Naive thymus-derived CD8-positive, alpha-beta T cell (primary cell): ENCODE measurements at places on chromosomes 1 and 21. TPM values are rescaled to one million over a fixed set of nuclear protein-coding genes. Genes with fewer than 3 reads are reported as not detected.

- DNase-seq, result no peak
- H3K4me3 ChIP-seq, result no peak overlapping the region
- no peak overlapping the region for H3K27ac ChIP-seq
- H3K27me3 ChIP-seq, result no peaks in the 10 kb centered on the region
- H3K4me1 ChIP-seq, result peaks cover 47% of the 10 kb centered on the region
Observed at GRCh38 chr1:222817529-222817928, 2.7 kb downstream of the DISP1 start.

The SEMA4A gene
- total RNA-seq, result 1.2 TPM

GRCh38 chr1:182164273-182164672 lies 102.8 kb upstream of the ZNF648 start:
- peaks cover 9% of the 10 kb centered on the region for H3K36me3 ChIP-seq
- no peak for DNase-seq
- no peak overlapping the region for H3K4me3 ChIP-seq
- H3K4me1 ChIP-seq, result no peaks in the 10 kb centered on the region
- H3K27ac ChIP-seq, result no peak overlapping the region

DNA sequence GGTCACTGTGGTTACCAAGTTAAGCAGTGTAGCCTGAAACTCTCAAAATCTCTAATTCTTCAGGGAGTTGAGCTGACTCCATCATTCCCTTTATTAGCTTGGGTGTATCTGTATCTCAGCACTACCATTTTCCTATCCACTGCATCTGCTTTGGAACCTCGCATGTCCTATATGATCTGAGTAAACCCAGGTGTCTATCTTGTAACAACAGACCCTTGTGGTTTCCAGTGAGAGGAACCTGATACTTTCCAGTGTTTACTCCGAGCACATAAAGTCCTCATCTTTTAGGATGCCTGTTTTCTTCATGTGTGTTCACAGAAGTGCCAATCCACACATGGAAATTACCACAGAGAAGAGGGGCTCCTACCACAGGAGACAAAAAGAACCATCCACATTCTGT lies 650.4 kb downstream of the LMO4 start:
- H3K4me1 ChIP-seq, result no peaks in the 10 kb centered on the region
- peaks cover 16% of the 10 kb centered on the region for H3K27me3 ChIP-seq
- H3K36me3 ChIP-seq, result no peaks in the 10 kb centered on the region
- H3K4me3 ChIP-seq, result no peak overlapping the region

GRCh38 chr1:87638636-87639035 lies 310.0 kb downstream of the LMO4 start:
- no peaks in the 10 kb centered on the region for H3K27me3 ChIP-seq
- no peak overlapping the region for H3K4me3 ChIP-seq
- no peak overlapping the region for H3K27ac ChIP-seq
- DNase-seq, result no peak
- no peaks in the 10 kb centered on the region for H3K36me3 ChIP-seq

GRCh38 chr1:14421977-14422609 lies 176.4 kb upstream of the KAZN start:
- H3K4me1 ChIP-seq, result no peaks in the 10 kb centered on the region
- no peak overlapping the region for H3K27ac ChIP-seq
- no peak for DNase-seq
- peaks cover 4% of the 10 kb centered on the region for H3K27me3 ChIP-seq

GRCh38 chr21:32022146-32022545 lies 149.3 kb downstream of the HUNK start:
- H3K4me1 ChIP-seq, result no peaks in the 10 kb centered on the region
- no peak for DNase-seq
- H3K27me3 ChIP-seq, result no peaks in the 10 kb centered on the region
- H3K27ac ChIP-seq, result no peak overlapping the region
- H3K36me3 ChIP-seq, result no peaks in the 10 kb centered on the region
- H3K4me3 ChIP-seq, result no peak overlapping the region

- DNase-seq, result no peak
- H3K27ac ChIP-seq, result no peak overlapping the region
- no peaks in the 10 kb centered on the region for H3K27me3 ChIP-seq
- H3K4me3 ChIP-seq, result no peak overlapping the region
- peaks cover 10% of the 10 kb centered on the region for H3K4me1 ChIP-seq
- H3K36me3 ChIP-seq, result no peaks in the 10 kb centered on the region
Observed at GRCh38 chr21:31370893-31371544, 27.0 kb upstream of the TIAM1 start.

DNA sequence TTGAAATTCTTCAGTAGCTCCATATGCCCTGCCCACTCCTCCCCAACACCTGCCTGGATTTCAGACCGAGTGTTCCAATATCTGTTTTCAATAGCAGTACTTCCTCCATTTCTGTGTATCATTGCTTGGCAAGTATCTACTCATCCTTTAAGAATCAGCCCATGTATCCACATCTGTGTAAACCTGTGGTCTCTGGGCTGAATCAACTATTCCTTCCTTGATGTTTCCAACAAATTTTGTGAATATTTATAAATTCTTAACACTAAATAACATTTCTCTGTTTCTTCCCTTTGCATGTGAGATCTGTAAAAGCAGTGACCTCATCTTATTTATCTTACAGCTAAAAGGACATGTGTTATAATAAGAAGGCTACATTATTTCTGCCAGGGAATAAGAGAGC lies 26.0 kb upstream of the UAP1 start:
- no peak for DNase-seq
- peaks cover 7% of the 10 kb centered on the region for H3K36me3 ChIP-seq
- H3K27me3 ChIP-seq, result no peaks in the 10 kb centered on the region
- no peak overlapping the region for H3K4me3 ChIP-seq
- no peak overlapping the region for H3K27ac ChIP-seq

The PGBD2 gene
- 14.3 TPM for total RNA-seq
